ENCODE measurements at places on chromosomes 2 and 18.

GRCh38 chr18:55289048-55289447, 298.9 kb downstream of the TCF4 start:
- DNase-seq = no peak

DNA sequence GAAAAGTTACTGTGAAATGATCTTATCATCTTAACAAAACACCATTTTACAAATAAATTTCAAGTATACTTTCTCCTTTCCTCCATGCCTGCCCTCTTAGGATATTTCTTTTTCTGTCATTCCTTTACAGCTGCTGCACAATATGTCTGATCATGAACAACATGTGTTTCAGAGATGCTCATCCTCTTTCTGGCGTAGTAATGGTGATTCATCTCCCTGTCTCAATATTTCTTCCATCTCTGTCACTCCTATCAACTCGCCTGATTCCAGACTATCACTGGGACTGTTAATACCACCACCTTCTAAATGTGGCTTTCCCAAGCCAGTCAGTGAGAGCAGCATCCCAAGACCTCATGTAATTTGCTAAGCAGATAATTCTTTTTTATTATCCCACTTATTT, 290.5 kb downstream of the GULP1 start:
- no peak for DNase-seq

- DNase-seq = no peak
These were observed at the start of gene CXCR2 for GRCh38 chr2:218125626-218126080. Gene CXCR2, plus strand, starts transcription at chr2:218126028. Its CDS starts 8,774 bp downstream, at chr2:218134802.

GRCh38 chr2:167157523-167157922, 269.2 kb downstream of the XIRP2 start:
- DNase-seq = no peak

DNA sequence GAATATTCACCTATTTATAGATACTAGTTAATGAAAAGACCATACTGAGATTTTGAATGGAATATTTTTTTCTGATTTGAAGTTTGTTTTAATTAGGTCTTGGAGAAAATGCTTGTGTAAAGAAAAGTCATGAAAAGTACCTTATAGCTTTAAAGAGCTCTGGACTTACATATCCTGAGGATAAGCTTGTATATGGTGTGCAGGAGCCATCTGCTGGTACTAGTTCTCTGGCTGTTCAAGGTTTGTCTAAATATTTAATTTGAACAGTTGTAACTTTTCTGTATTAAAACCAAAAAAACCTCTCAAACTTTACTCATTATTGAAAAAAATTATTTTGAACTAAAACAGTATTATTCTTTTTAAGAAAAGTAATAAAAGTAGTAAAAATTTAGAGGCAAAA, 50.1 kb downstream of the UBR3 start:
- no peak for DNase-seq

DNA sequence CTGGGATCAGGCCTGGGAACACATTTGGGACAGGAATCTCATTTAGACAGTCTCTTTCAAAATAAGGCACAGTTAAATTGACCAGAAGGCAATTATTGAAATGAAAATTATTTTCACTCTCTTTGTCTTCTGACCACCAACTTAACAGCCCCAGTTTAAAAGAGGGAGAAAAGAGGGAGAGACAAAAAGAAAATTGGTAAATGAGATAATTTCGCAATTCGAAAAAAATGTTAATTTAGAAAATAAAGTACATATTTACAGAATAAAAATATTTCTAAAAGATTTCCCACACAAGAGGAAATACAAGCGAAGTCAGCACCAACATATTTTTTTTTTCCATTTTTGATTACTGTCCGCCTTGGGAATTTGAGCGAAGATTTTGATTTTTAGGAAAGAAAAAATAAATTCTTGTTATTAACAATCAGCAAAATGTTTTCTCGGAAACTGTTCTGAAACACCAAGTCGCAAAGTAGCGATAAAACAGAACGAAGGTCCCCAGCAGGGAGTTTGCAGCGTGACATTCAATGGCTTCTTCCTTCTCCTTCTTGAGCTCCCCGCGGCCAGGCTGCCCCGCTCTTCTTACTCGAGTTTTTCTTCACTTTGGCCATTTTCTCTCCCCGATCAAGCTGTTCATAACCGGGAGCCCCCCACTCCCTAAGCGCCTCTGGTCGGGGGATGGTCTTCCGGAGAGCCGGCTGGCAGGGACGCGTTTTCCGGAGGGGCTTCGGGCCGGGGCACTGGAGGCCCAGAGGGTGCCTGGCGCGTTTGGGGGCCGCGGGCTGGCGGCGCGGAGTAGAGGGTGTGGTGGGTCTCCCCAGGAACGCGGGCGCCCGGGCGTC, 5.0 kb downstream of the SP9 start:
- DNase-seq = peak; percentile 25

- no peak for DNase-seq
These were observed 60.6 kb downstream of the CCDC74A start for GRCh38 chr2:131588152-131588873.

DNA sequence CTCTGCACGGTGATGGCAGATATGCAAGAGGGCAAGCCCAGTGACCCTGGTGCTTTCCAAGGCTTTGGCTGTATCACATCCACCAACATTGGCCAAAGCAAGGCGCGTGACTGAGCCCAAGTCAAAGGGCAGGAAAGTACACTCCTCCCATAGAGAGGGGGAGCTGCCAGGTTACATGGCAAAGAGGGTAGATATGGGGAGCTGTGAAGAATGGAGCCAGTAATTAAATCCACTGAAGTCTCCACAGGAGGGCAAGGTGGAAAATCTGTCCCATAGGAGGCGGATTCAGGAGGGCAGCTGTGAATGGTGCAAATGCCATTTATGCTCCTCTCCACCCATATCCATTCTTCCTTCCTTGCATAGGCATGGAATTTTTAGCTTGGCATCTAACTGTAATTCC, 44.6 kb upstream of the THOC1 start:
- DNase-seq = no peak

- peak; percentile 51 for DNase-seq
These were observed 184.2 kb downstream of the GLI2 start for GRCh38 chr2:120919771-120920453.

GRCh38 chr2:170404846-170405245, 226.9 kb downstream of the MYO3B start:
- no peak for DNase-seq

DNA sequence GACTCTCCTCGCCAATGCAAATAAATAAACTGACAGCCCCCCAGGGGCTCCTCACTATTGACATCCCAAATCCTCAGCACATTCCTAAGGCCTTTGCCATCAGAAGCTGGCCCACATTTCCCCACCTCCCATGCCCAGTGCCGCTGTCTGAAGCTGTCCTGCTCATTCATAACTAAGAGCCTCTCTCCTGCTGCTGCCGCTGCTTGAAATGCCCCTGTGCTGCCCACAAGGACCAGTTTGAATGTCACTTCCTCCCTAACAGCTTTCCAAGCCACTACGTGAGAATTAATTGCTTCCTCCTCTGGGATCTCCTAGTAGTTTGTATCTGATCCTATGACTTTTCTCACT, 151.6 kb upstream of the CAPN13 start:
- DNase-seq = no peak

DNA sequence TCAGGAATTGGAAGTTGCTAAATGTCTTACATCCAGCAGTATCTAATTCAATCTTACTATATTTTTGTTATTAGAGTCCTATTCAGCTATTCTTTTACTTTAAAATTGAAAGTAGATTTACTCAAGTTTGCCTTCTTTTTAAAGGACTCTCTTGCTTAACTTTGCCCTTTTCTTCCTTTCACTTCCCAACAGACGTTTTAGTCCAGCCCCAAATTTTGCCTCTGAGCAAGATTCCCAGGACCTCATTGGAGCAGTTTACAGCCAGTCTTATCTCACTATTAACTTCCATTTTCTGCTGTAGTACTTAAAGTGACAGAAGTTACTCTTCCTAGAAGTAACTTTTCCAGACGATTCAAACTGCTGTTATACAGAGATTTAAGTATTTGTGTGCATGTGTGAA, 1.7 kb upstream of the PRKD3 start:
- peak; percentile 62 for DNase-seq

GRCh38 chr2:26245810-26246209, 1.1 kb downstream of the HADHB start:
- DNase-seq = no peak

DNA sequence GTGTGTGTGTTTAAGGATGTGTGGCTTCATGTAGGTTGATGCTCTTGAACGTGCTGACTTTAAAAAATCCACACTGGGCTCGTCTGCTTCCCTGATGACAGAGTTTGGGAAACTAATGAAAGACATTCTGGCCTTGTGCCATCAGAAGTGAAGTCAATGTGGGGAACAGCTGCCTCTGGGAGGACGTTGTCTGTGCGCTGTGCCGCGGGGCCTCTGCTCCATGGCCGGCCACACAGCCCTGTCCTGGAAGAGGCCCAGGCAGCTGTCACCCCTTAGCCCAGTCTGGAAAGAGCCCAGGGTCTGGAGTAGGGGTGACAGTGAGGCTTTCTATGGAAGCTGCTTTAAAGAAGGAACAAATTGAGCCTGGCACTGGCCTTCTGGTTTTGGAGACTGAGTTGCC, 155.8 kb downstream of the SH3RF3 start:
- DNase-seq = peak; percentile 51

DNA sequence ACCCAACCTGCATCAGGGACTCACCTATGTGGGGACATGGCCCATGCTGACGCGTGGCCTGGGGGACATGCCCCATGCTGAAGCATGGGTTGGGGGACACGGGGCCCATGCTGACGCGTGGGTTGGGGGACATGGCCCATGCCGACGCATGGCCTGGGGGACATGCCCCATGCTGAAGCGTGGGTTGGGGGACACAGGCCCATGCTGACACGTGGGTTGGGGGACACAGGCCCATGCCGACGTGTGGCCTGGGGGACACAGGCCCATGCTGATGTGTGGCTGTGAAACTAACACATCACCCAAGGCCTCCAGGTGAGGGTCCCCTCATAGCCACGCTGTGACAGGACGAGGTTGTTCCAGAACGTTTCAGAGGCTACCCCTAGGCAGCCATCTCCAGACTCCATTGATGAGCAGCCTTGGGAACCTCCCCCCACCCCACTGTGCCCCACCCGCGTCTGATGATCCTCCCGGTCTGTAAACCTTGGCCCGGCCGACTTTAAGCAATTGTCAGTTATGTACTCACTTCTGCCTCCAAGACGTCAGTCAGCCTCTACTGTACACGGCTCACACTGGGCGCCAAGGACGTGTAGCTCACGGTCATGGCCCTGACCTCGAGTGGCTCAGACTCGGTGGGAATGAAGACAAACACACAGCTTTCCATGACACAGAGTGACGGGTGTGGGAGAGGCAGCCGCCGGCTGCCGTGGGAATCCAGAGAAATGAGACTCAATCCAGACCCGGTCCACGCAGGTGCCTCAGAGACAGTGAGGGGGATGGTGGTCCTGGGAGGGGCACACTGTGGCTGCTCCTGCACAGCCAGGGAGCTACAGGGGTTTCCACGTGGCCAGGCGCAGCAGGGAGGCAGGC, 50.2 kb upstream of the SLC66A3 start:
- DNase-seq = no peak

GRCh38 chr18:51479736-51480135, 282.3 kb upstream of the MEX3C start:
- no peak for DNase-seq

DNA sequence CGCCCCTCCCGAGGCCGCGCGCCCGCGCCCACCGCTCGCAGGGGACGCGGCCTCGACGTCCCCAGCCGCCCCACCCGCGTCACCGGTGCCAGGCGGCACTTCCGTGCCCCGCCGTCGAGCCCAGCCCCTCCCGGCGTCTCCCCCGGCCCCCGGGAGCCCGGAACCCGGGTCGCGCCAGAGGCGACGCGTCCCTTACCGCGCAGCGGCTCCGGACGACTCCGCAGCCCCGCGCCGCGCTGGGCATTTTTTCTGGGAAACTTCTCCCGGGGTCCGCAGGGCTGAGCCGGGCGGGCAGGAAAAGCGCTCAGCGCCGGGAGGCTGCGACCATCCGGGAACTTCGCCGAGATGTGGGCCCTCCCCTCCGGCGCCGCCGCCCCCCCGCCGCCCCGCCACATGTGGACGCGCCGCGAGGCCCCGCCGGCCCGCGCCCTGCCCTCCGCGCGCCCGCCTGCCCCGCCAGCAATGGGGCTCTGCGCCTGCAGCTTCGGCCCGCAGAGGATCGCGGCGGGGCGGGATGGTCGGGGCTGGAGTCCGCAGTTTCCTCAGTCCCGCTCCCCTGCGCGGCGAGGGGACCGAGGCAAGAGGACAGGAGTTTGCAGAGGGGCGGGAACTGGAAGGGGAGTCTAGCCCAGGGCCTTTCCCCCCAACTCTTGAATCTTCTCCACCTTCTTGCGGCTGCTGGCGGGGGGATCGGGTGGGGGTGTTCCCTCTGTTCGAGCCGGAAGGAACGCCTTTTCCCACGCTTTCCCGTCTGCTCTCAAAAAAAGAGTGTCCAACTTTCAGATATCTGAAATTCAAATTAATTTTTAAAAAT, 81.5 kb downstream of the CHRNA1 start:
- peak; percentile 39 for DNase-seq

DNA sequence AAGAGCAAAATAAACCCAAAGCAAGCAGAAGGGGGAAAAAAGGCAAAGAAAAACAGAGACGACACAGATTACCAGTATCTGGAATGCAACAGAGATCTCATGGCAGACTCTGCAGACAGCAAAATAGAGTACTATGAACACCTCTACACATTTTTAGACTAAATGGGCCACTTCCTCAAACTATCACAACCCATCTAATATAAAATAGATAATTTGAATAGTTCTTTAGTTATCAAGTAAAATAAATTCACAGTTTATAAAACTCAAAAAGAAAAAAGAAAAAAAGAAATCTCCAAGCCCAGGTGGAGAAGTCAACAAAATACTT, 16.6 kb downstream of the SESTD1 start:
- DNase-seq = no peak

DNA sequence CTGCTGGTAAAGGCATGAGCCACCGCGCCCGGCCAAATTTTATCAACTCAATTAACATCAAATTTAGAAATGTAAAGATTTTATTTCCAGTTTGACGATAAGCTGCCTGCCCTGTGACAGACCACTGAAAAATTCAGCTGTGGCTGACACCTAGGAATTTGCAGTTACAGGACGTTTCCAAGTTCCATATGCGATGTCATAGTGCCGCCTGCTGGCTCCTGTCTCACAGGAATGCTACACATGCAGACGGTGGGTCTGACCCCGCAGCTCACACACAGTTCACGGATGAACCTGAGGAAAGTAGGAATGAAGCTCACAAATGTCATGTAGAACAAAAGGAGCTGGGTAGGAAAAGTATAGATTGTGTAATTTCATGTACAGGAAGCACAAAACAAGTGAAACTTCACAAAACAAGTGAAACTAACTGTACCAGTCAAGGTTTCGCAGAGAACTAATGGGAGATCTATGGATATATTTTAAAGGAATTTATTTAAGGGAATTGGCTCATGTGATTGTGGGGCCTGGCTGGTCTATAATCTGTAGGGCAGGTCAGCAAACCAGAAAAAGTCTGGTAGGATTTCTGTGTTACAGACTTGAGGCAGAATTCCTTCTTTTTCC, 13.2 kb upstream of the SEH1L start:
- DNase-seq = peak; percentile 55

- DNase-seq = no peak
These were observed 173.9 kb downstream of the RNF152 start for GRCh38 chr18:61718944-61719343.

- DNase-seq = peak; percentile 74
These were observed 16.4 kb downstream of the CRIM1 start for GRCh38 chr2:36371928-36372391.
